ENCODE measurements at places on chromosomes 5 and 9. TPM values are rescaled to one million over a fixed set of nuclear protein-coding genes. Genes with fewer than 3 reads are reported as not detected.

DNA sequence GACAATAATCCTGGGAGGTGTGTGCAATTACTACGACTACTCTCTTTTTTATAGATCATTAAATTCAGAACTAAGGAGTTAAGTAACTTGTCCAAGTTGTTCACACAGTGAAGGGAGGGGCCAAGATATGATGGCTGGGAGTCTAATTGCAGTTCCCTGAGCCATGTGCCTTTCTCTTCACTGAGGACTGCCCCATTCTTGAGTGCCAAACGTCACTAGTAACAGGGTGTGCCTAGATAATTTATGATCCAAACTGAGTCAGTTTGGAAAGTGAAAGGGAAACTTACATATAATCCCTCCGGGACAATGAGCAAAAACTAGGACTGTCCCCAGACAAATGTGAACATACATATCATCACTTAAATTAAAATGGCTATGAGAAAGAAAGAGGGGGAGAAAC, 20.2 kb downstream of the IL7R start:
- no peak for DNase-seq

- DNase-seq = peak; percentile 64
These were observed 43.9 kb upstream of the EGFL7 start for GRCh38 chr9:136618580-136619547.

DNA sequence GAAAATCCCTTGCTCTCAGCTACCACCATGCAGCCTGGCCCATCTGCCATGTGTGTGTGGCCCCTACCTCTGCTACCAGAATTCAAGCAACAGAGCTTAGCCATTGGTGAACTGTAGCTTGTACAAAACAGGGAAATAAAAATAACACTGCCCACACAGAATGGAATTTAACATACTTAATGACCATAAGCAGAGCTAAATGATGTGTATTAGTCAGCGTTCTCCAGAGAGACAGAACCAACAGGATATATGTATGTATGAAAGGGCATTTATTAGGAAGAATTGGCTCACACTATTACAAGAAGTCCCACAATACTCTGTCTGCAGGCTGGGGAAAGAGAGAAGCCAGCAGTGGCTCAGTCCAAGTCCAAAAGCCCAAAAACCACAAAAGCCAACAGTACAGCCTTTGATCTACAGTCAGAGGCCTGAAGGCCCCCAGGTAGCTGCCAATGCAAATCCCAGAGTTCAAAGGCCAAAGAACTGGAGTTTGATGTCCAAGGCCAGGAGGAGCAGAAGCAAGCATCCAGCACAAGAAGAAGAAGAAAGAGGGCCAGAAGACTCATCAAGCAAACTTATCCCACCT, 318.8 kb downstream of the DNAH5 start:
- no peak for DNase-seq

- no peak for DNase-seq
These were observed 174.0 kb downstream of the ARHGAP26 start for GRCh38 chr5:142944140-142944539.

Gene CDKN2B
- total RNA-seq = 1.3 TPM

GRCh38 chr5:88659529-88660263, 223.3 kb downstream of the MEF2C start:
- DNase-seq = peak; percentile 35

Gene ALDH7A1
- 37.3 TPM for total RNA-seq

Gene PCDHGA2
- total RNA-seq = 7.0 TPM

Gene S1PR3
- total RNA-seq = 38.6 TPM

Gene TMEM252
- total RNA-seq = not detected

GRCh38 chr9:129936222-129936621, 101.0 kb downstream of the USP20 start:
- DNase-seq = peak; percentile 25

GRCh38 chr5:73544429-73545402, 20.7 kb downstream of the ANKRA2 start:
- DNase-seq = no peak

DNA sequence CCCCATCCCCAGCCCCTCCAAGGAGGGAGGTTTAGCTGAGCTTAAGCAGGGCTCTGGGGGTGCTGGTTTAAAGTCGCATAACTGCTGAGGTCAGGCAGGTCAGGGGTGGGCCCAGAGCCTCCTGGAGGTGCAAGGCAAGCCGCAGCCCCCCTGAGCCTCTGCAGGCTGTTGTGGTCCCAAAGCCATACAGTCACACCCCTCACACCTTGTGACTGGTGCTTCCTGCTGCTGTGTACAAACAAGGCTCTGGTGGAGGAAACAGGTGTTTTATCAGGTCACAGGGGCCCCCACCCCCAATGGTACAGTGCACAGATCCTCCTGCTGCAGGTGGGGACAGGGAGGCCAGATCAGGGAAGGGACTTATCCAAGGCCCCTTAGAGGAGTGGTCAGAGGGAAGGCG, 8.0 kb downstream of the TCF7 start:
- DNase-seq = no peak

DNA sequence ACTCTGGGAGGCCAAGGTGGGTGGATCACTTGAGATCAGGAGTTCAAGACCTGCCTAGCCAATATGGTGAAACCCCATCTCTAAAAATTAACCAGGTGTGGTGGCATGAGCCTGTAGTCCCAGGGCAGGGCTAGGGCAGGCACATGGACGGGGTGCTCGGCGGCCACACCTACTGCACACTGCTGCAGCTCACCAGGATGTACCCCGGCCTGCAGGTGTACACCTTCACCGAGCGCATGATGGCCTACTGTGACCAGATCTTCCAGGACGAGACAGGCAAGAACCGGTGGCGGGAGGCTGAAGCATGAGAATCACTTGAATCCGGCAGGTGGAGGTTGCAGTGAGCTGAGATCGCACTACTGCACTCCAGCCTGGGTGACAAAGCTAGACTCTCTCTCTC, 3.2 kb downstream of the ST6GALNAC4 start:
- DNase-seq = peak; percentile 47

GRCh38 chr9:103474156-103474555, 479.0 kb downstream of the CYLC2 start:
- DNase-seq = no peak

- no peak for DNase-seq
These were observed 40.0 kb downstream of the LURAP1L start for GRCh38 chr9:12814877-12815237.

Gene CEP120
- total RNA-seq = 14.5 TPM

- DNase-seq = no peak
These were observed 8.2 kb upstream of the STRBP start for GRCh38 chr9:123276551-123276950.

- no peak for DNase-seq
These were observed 49.7 kb downstream of the ACTBL2 start for GRCh38 chr5:57432876-57433275.

Gene PCA3
- not detected for total RNA-seq

Gene PCDHGA3
- total RNA-seq = 6.1 TPM

GRCh38 chr5:157865781-157866180, 6.8 kb upstream of the CLINT1 start:
- no peak for DNase-seq

DNA sequence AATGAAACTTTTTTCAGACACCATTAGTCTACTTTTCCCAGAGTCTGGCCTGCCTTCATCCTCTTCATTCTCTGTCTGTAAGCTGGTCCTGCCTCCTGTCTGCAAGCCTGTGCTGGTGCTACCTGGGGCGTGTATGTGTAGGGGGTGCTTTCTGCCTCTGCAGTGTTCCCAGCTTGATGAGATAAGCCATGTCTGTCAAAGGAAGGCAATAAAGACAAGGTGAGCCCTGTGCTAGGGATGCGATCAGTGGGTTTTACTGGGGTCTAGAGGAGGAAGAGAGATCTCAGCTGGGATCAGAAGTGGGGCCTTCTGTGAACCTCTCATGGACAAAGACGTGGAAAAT, 78.0 kb upstream of the TGFBR1 start:
- no peak for DNase-seq

- peak; percentile 37 for DNase-seq
These were observed 956 bp downstream of the MBLAC2 start for GRCh38 chr5:90473396-90474234.

DNA sequence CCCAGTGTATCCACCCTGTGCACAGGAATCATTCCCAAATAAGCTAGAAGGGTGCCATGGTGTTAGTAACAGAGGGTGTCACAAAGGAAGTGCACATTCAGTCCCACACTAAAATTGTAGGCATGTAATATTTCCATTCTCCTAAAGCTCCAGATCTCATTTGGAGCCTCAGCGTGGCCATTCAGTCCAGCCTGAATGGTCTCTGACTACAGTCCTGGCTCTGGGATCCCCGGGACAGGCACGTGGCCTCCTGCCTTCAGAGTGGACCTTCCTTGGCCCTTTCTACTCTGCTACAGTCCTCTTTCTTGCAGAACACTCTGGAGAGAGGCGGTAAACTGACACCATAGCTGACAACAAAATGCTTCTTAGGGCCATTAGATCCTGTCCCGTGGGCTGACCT, 243.9 kb downstream of the IRX2 start:
- DNase-seq = no peak

Gene C9orf153
- total RNA-seq = 0.35 TPM

DNA sequence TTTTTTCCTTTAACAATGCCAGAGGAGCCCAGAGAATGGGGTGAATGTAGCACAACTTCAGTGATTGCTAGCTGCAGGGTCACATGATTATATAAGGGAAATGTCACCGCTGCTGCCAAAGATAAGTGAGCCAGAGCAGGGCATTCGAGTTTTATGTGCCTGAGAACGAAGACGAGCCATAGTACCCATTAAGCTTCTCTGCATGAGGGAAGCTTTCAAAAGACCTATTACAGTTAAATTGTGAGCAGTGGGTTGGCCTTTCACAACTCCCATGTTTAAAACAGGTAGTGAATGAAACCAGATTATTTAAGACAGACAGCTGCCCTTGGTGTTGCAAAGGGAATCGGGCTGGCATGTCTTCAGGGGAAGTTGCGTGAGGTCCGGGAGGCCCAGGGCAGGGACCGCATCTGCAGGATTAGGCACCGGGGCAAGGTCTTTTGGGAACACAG, 82.4 kb upstream of the TNFAIP8 start:
- peak; percentile 23 for DNase-seq

GRCh38 chr5:38675443-38675842, 119.0 kb upstream of the LIFR start:
- no peak for DNase-seq

DNA sequence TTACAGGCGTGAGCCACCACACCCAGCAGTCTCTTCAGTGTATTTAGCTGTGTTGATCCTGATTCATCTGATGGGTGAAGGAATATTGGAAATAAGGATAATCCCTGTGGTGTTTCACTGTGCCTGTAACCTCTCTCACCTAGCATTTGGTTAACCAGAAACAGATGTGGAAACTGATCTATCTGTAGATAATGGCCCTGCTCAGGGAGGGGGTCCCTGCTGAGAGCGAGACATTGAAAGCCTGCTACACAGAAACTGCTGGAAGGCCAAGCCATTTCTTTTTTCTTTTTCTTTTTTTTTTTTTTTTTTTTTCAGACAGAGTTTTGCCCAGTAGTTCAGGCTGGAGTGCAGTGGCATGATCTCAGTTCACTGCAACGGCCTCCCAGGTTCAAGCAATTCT, 28.4 kb downstream of the QRFP start:
- no peak for DNase-seq

GRCh38 chr9:131629226-131629500, 83.8 kb downstream of the PRRT1B start:
- DNase-seq = no peak

GRCh38 chr9:76150013-76150412, 244.2 kb downstream of the RFK start:
- DNase-seq = peak; percentile 27

- DNase-seq = no peak
These were observed 59.2 kb upstream of the STK32A start for GRCh38 chr5:147175516-147176097.

Gene FAM153A
- 3.5 TPM for total RNA-seq

DNA sequence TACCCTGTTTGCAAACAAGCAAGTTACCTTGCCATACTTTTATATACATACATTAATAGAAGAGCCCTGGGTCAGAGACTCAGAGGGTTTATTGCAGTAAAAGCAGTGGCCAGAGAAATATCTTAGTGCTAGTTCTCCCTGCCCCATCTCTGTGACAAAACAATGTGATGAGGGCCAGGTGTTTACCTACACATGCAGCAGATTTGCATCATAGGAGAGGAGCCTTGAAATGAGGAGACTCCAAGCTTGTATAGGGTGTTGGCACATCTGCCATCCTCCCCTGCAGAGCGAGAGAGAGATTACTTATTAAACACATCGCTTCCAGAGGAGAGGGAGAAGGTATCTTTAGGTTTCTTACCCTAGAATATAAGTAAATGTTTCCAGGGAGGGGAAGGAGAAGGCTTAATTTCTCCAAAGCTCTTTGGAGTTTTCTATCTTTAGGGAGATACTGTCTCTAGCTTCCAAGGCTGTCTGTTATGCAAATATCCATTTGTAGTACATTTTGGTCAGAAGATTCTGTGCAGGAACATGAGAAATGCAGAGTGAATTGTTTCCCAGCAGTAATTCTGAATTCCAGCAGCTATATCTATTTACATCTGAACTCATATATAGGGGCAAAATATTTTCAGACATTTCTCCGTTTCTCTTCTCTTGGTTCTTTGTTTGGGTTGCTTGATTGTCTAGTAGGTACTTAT, 15.7 kb downstream of the FER start:
- DNase-seq = no peak

- DNase-seq = no peak
These were observed 338.0 kb upstream of the IRX4 start for GRCh38 chr5:2220741-2221140.

DNA sequence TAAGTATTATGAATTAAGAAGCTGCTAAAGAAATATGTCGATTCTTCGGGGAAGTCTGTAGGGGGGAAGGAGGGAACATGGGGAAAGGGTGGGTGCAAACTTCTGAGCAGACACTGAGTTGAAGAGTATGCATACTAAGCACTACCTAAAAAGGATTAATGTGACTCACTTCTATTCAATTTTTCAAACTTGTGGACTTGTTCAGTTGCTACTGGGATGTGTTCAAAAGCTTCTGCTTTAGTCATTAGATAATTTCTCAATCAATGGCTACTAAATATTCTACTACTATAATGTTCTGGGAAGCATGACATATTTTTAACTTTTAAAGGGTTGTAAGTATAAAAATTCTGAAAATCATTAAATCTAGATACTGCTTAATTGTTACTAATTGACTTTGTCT, 109.7 kb upstream of the FER start:
- no peak for DNase-seq

- no peak for DNase-seq
These were observed 5.2 kb upstream of the GRK6 start for GRCh38 chr5:177421062-177421798.

DNA sequence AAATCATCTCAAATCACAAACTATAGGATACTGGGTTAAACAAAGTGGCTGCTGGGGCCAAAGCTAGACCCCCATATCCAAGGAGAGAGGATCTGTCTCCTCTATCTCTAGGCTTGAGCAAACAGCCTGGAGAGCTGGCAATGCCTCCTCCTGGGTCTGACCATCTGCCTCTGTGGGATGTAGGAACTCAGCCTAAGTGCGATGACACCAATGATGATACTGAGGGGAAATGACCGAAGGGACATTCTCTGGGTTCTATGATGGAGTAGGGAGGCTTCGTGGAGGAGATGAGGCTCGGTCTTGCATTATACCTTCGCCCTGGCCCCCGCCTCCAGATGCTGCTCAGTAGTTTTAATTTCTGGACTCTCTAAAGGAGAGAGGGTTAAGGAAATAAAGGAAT, 9.3 kb upstream of the SPATA24 start:
- no peak for DNase-seq

Gene CCNB1
- 3.5 TPM for total RNA-seq

GRCh38 chr9:96217754-96218693, 84.0 kb downstream of the HSD17B3 start:
- DNase-seq = peak; percentile 92

GRCh38 chr5:181170237-181170825, 22.9 kb downstream of the OR2V2 start:
- no peak for DNase-seq

Gene TENT4A
- total RNA-seq = 14.5 TPM

GRCh38 chr5:6660688-6661087, 27.4 kb downstream of the SRD5A1 start:
- no peak for DNase-seq

Gene IFNK
- not detected for total RNA-seq
